CD8-positive, alpha-beta T cell (primary cell): ENCODE measurements at places on chromosomes 5 and 9.

- DNase-seq = no peak
These were observed 261.0 kb downstream of the NSG2 start for GRCh38 chr5:174306345-174307030.

DNA sequence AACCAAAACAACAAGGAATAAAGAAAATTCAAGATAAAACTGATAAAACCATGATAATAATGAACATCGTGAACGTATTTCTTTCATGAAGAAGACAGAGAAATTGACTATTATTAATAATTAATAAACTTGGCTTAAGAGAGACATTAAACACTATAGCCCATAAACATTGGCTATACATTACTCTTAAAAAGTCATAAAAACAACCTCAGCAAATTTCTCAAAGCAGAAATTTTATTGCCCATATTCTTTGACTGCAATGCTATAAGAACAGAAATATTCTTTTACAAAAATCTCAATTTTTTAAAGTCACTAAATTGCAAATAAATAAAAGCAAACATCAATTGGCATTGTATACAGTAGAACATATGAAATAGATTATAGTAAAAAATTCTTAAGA lies 42.5 kb downstream of the CSF2 start:
- no peak for DNase-seq

DNA sequence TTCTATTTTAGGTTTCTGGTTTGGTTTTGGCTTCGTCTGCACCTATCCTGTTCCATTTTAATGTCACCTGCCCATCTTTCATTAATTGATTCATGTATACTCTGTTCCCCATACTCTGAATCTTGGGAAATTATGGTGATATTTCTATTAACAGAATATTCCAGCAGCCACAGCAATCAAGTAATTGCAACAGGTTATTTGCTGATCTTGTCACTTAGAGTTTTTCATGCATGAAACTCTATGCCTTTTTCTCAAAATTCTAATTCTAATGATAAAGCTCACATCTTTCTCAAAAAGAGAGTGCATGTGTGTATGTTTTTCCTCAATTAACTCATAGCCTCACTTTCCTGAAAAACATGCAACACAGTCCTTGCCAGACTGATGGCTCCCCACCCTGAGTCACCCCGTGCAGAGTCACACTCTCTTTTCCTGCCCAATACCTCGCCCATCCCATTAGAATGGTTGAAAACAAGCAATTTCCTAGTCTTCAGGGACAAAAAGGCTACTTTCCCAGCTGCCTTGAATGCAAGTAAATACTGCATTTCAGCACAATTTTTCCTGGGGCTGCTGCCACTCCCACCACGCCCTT lies 15.6 kb downstream of the GFRA3 start:
- no peak for DNase-seq

- DNase-seq = no peak
These were observed 128.7 kb upstream of the OTULINL start for GRCh38 chr5:14452685-14453454.

DNA sequence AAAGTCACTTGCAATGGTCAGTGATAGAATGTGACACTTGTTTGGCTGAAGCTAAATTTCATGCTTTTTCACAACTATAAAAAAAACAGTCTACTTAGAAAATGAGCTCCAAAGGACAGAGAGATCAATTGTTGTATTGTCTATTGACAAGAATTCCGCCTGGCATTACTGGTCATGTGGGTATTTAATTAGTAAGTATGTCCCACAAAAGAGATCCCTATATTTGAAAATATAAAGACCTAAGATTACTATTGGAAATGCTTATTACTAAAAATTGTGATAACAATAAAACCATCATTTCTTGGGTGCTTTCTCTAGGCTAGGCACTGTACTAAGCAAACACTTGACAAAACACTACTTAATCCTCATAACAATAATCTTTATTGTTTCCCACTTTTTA lies 745.2 kb upstream of the C9orf72 start:
- DNase-seq = no peak

- DNase-seq = no peak
These were observed 11.8 kb downstream of the FAM163B start for GRCh38 chr9:133597316-133597957.

DNA sequence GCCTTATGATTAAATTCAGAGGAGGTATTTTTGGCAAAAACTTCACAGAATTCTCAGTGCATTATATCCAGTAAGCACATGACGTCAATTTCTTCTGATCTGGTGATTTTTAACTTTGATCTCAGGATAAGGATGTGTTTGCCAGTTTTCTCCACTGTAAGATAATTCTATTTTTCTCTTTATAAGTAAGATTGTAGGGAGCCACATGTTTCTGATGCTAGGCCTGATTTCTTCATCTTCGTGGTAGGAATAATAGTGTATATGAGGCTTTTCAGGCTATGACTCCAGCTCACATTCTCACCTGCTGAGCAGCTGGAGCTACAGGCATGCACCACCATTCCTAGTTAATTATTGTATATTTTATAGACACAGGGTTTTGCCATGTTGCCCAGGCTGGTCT lies 32.1 kb upstream of the LMNB1 start:
- no peak for DNase-seq

DNA sequence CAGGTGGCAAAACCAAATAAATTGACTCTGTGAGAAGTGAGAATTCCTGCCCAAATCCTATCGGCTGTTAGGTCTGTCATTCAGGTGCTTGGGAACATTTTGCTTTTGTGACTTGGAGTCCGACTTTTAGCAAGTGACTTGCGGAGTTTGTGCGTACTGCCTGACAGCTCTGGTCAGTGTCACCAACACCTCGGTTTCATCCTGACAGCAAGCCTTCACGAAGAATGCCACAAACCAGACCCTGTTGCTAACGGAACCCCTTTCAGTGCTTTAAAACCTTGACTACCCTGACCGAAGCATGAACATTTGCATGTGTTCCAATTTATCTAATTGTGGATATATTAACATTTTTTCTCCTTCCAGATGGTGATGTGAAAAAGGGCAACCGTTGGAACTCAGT lies 26.5 kb downstream of the LIX1 start:
- DNase-seq = no peak

DNA sequence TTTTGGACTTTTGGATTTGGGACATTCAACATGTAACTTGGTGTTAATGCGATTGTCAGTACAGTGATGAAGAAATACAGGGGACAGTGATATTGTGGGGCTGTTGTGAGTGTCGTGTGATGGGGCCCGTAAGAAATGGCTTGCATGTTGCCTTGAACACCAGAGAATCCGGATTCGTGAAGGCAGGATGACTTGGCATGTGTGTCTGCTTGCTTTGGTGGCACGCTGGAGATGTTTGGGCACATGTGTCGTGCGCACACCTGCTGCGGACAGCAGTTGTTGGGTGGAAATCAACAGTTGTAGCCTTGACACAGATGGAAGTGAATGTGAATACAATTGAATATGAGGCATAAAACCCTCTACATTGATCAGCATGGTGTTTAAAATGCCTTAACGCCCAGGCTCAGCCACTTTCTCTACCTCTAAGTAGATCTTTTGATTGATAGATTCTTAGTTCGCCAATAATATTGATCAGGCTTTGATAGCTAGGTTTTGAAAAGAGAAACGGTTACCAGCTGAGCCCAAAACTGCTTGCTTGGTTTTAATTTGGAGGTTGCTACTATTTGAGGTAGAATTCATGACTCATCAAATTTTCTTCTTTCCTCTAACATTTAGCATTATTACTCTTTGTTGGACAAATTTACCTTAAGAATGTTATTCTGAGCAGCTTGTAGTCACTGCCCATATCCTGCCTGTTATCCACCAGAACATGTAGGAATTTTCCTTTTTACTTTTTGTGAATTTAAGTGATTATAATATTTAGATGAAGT lies 94.4 kb downstream of the TRIO start:
- no peak for DNase-seq

GRCh38 chr5:124761010-124761409 lies 14.6 kb upstream of the ZNF608 start:
- no peak for DNase-seq

GRCh38 chr9:129435291-129435690 lies 185.6 kb downstream of the C9orf50 start:
- no peak for DNase-seq

GRCh38 chr9:121071370-121071755 lies 3.4 kb upstream of the CNTRL start:
- peak; percentile 19 for DNase-seq

DNA sequence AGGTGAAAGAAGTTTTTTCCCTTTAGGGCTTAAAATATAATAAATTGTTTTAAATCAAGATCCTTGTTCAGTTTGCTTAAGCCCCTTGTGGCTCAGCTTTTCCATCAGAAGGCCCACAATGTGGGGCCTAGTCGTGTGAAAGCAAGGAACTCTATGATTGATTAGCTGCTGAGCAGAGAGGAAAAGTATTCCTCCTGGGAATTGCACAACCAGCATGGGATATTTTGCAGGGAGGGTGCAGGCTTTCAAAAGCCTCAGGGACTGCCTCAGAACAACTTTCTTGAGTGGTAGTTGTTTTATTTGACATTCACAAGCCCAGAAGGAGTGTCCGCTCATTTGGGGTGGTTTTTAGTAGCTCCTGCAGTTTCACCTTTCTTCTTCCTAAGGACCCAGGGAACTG lies 19.8 kb downstream of the TTC23L start:
- no peak for DNase-seq

DNA sequence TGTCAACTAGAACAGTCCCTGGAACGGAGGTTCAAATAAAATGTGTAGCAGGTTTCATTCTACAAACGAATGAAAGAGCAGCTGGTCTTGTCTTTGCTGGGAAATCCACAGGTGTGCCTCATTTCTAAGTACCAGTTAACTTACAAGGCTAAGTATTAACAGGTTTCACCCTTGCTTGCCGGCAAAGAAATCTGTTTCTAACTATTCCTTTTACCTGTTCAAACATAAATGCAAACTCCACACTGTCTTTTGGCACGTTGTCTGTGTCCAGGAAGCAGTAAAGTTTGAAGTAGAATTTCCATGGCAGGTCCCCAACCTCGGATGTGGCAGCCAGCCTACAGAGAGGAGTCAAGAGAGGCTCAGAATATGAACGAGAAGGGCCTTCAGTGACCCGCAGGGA lies 54.4 kb upstream of the RETREG1 start:
- no peak for DNase-seq

DNA sequence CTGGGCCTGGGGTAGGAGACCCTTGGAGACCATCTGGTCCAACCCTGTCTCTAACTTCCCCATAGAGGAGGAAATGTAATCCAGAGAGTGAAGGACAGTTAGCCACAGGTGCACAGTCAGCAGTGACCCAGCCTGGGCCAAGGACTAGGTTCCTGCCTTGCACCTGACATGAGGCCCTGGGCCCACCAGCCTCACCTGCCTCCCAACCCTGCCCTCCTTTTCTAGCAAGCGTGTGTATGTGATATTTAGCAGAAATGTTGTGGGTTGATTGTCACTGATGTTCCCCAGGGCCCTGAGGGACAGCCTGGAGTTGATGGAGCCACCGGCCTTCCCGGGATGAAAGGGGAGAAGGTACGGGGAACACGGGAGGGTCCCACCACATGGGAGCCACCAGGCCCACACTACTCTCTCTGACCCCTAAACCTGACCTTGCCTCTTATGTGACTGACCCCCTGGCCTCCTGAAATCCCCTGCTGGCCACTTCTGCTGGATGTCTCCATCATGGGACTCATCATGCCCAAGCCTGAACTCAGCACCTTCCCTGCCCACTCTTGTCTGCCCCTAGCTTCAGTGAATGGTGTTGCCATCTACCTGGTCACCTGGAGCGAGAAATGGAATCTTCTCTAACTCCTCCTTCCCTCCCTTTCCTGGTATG lies 79.2 kb upstream of the TGFBR1 start:
- DNase-seq = no peak

- DNase-seq = no peak
These were observed at the start of gene NPR3 for GRCh38 chr5:32710550-32711361. NPR3 (plus strand) TSS chr5:32711321; CDS start chr5:32711777, 456 bp downstream.

- DNase-seq = no peak
These were observed 4.1 kb upstream of the CMBL start for GRCh38 chr5:10311595-10312425.

- no peak for DNase-seq
These were observed 1.6 kb downstream of the BSPRY start for GRCh38 chr9:113350937-113351336.

DNA sequence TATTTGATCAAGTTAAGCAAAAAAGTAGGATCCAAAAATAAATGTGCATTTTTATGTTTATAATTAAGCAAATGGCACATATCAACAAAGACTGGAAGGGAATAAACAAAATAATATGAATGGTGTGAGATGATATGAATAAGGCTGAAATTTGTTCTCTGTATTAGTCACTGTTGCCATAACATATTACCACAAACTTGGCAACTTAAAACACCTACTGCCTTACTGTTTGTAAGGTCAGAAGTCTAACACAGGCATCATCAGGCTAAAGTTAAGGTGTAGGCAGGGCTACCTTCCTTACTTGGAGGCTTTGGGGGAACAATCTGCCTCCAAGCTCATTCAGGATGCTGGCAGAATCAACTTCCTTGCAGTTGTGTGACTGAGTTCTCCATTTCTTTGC lies 19.3 kb downstream of the PGGT1B start:
- no peak for DNase-seq

- no peak for DNase-seq
These were observed 2.3 kb downstream of the TTF1 start for GRCh38 chr9:132404228-132404881.

DNA sequence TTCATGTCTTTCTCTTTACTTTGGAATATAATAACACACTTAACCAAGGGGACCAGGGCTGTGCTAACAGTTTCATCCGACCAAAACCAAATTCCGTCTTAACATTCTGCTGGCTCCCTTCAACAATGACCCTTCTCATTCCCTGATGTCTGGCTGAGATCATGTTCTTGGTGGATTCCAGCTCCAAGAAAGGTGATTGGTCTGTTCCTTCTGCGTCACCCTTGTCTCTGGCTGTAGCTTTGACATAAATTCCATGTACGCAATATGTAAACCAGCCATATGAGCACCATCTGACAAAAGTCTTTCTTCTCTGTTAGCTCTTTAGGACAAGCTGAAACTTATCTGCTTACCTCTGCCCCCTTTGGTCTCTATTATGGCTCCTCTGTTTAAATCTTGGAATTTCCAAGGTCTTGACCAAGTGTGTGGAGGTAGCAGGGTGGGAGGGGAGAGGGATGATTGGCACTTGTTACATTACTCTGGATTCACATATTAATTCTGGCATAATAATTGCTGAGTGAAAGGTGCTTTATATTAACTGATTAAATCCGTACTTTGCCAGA lies 45.7 kb upstream of the HSD17B4 start:
- DNase-seq = no peak

GRCh38 chr9:121500165-121500478 lies 478 bp upstream of the GGTA1 start:
- no peak for DNase-seq

DNA sequence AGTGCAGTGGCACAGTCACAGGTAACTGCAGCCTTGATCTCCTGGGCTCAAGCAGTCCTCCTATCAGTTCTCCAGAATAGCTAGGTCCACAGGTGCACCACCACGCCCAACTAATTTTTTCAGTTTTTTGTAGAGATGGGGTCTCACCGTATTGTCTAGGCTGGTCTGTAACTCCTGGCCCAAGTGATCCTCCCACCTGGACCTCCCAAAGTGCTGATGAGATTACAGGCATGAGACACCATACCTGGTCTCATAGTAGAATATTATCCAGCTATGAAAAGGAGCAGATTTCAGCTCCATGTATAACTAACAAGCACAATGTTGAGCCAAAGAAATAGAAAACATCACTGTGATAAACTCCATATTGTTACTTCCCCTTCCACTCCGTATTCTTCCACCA lies 69.8 kb downstream of the FAM78A start:
- no peak for DNase-seq
